ENCODE measurements at places on chromosomes 2 and 18.

DNA sequence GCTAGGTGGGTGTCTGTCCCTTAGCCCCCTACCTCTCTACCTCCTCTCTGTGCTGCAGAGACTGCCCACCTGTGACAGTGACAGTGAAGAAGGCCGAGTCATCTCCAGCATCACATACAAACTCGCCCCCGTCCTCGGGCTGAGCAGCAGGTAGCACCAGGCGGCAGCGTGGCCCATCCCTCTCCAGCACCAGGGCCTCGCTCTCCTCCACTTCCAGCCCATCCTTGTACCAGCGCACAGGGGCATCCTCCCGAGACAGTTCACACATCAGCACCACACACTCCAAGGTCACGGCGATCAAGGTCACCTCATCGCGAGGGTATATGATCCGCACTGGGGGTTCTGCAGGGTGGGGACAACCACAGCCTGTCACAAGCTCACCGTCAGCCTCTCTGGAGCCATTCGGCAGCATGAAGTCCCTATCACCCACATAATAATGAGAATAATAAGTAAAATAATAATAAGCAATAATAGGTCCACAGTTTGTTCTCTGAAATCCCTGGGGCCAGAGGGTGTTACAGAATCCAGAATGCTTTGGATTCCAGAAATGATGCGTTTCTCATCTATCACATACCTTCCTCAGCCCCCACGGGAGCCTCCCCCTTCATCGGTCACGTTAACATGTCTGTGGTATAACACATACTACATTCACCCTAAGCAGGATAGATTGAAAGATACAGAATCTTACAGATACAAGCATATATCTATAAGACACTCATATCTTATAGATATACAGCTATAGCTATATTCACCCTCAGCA is 12.0 kb downstream of the OBSL1 start:
- peak; percentile 31 for DNase-seq

GRCh38 chr2:136254681-136255080 is 136.7 kb upstream of the CXCR4 start:
- no peak for DNase-seq

GRCh38 chr2:58448065-58448507 is 207.0 kb upstream of the FANCL start:
- peak; percentile 68 for DNase-seq

DNA sequence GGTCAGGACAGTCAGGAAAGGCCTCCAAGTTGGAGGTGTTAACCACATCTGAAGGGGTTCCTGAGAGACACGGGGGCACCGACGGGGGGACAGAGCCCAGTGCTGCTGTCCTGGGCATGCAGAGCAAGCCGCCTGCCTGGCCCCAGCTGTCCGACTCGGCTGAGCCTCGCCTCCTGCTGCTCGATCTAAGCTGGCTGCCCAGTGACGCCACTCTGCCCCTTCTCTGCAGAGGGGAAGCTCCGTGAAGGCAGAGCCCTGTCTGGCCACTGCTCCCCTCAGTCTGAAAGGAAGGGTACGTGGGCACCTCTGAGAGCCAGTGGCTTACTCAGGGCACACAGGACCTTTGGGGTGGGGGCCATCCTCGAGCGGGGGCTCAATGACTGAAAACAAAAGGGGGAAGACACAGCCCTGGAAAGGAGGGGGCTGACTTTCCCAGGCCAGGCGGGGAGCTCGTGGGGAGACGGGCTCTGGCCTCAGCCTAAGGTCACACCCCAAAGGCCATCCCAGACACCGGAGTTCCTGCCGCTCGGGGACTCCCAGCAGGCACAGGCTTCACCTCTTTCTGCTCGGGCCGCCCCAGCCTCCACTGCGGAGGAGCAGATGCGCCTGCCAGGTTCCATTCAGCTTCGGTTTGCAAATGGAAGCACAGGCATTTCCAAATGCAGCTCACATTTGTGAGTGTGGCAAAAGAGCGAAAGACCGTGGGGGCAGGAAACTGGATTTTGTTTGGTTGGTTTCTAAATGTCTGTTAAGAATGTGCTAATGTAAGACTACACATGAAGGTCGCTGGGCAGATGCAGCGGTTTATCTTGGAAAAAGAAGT is 136.9 kb downstream of the HDAC4 start:
- no peak for DNase-seq

- peak; percentile 12 for DNase-seq
Measured at GRCh38 chr2:41722668-41723369, 325.0 kb upstream of the PKDCC start.

DNA sequence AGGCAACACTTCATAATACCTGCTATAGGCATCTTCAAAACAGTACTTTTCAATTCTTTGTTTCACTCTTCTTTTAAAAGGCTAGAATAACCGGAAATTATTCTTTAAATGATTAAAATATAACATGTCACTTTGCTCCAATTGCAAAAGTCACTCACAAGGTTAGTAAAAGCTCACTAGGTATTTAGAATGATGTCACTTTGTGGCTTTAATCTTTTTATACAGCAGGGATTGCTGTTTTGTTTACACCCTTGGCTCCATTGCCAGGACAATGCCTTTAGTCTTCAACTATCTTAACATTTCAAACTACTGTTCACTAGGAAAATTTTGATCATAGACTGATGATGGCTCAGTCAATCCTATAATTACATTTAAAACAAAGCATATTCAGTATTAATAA is 157.1 kb downstream of the BAZ2B start:
- no peak for DNase-seq

DNA sequence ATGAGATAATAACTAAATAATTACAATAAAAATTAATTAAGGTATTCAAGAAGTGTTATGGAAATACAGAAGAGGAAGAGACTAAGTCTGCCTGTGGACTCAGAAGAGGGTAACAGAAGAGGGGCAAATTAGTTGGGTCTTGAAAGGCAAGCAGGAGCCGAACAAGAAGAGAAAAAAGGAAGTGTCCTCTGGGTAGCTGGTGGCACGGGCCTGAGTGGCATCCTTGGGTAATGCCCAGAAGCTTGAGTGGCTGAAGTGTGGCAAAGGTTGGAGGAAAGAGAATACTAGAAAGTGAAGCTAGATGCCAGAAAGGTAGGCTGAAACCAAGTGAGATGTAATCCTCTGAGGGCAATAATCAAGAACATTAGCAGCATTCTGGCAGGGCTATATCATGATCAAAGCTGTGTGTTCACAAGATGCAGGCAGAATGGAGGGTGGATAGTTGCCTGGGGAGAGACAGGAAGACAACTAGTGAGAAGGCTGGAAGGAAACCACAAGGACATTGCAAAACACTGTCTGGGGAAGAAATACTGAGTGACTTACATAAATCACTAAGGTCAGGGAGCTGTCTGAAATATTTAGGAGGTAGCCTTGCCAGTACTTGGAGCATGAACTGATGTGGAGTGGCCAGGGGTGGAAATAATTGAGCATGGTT is 16.2 kb downstream of the DOCK10 start:
- DNase-seq = peak; percentile 93

GRCh38 chr2:36734304-36734703 is 37.8 kb downstream of the VIT start:
- no peak for DNase-seq

GRCh38 chr2:69618362-69618761 is 25.2 kb downstream of the AAK1 start:
- no peak for DNase-seq

DNA sequence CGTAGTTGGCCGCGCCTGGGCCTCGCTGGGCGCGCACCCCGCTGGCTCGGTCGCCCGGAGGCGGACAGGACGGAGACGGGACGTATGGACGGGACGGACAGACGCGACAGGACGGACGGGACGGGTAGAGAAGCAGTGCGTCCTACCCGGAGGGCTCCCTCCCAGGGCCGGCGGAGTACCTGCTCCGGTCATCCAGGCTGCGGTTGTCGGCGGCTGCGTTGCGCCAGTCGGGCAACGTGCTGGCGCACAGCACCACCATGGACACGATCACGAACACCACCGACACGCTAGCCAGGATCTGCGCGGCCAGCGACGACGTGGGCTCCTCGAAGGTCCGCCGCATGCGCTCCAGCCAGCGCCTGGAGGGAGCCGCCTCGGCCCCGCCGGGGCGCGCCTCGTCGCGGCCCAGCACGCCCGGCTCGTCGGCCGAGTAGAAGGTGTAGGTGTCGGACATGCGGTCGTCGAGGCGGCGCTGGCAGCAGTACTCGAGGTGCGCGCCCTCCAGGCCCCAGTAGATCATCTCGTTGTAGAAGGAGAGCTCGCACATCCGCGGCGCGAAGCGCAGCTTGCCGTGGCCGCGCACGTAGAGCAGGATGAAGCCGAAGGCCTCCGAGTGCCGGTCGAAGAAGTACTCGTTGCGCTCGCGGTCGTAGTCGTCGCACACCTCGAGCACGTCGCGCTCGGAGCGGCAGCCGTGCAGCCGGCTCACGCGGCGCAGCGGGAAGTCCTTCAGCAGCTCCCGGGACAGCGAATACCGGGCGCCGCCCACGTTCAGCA is 903 bp downstream of the KCNG3 start:
- DNase-seq = no peak

- DNase-seq = peak; percentile 67
Measured at GRCh38 chr2:174683392-174683759, 80.9 kb downstream of the CHRNA1 start.

- DNase-seq = no peak
Measured at GRCh38 chr2:161116509-161116908, 43.7 kb upstream of the TANK start.

DNA sequence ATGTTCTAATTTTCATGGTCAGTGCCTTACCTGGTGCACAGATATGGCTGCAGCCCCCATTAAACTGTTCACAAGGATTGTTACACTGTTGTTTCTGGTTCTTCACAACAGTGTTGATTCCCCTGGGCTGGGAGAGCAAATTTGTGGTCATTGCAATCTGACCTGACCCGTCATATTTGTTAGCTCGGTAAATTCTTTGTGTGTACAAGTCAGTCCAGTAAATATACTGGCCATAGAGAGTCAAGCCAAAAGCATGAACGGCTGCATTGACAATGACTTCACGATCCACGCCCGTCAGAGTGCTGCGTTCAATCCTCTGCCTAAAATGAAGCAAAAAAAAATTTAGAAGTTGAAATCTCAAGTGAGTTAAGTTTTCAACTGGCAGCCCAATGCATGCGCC is 134.6 kb downstream of the DHRS9 start:
- no peak for DNase-seq

DNA sequence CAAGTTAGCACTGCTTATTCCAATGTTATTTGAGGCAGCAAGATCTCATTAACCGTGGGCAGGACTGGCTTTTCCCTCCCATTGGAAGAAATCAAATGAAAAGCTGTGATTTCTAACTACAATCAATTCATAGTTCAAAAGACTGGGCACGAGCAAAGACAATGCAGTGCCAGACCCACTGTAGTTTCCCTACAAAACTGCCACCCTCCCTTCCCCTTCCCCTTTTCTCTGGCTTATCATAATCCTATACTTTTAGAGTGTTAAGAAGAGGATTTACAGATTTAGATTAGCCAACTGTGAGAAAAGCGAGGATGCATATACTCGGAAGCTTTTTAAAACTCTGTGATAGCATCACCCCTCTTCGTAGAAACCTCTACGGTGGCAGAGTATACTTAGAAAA is 260.4 kb downstream of the STK39 start:
- DNase-seq = no peak

- DNase-seq = no peak
Measured at GRCh38 chr2:79327460-79327859, 167.9 kb upstream of the REG3A start.

- peak; percentile 67 for DNase-seq
Measured at GRCh38 chr2:196249860-196250259, 78.5 kb upstream of the STK17B start.

- DNase-seq = no peak
Measured at GRCh38 chr2:109253217-109253616, 124.2 kb downstream of the SH3RF3 start.

DNA sequence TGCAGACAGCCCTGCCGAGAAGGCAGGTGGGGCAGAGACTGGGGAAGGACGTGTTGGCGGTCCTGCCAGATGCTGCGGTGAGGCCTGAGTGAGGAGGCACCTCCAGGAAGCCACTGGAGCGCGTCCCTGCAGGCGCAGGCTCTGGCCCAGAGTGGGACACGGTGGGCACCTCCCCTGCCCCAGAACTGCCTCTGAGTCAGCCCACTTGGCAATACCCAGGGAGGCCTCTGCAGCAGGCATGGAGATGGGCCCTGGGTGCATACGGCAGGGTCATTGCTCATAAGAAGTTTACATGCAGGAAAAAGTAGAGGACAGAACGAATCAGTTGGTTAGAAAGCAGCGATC is 195.9 kb downstream of the TFCP2L1 start:
- no peak for DNase-seq

- DNase-seq = no peak
Measured at GRCh38 chr2:130913891-130914290, 77.2 kb downstream of the ARHGEF4 start.

GRCh38 chr2:202373490-202373889 is 2.6 kb upstream of the BMPR2 start:
- DNase-seq = no peak

GRCh38 chr2:30758191-30758651 is 49.0 kb downstream of the CAPN13 start:
- DNase-seq = no peak

GRCh38 chr2:197216361-197216979 is 94.1 kb downstream of the ANKRD44 start:
- peak; percentile 22 for DNase-seq

Data from AG10803 (cell line).